ENCODE measurements at places on chromosomes 7 and 10. TPM values are rescaled to one million over a fixed set of nuclear protein-coding genes. Genes with fewer than 3 reads are reported as not detected.

Gene TAS2R41
- not detected for total RNA-seq

Gene PLEKHA1
- total RNA-seq = 5.3 TPM

Gene ADAP1
- 11.1 TPM for total RNA-seq

Gene TUBAL3
- not detected for total RNA-seq

Gene BRI3
- total RNA-seq = 49.4 TPM

Gene DGKB
- total RNA-seq = not detected

Gene SLC18A2
- total RNA-seq = not detected

Gene SOSTDC1
- not detected for total RNA-seq

Gene LIPK
- total RNA-seq = not detected

Gene C1QL3
- total RNA-seq = 0.08 TPM

Gene JCAD
- total RNA-seq = 1.0 TPM

Gene TRIM73
- 9.0 TPM for total RNA-seq

GRCh38 chr7:107167483-107168232 lies 1.1 kb upstream of the HBP1 start:
- no peak for DNase-seq
- peaks cover 24% of the 10 kb centered on the region for H3K4me1 ChIP-seq
- no peaks in the 10 kb centered on the region for H3K36me3 ChIP-seq
- peak overlapping the region; percentile 90 for H3K4me3 ChIP-seq
- H3K27me3 ChIP-seq = peaks cover 7% of the 10 kb centered on the region
- peak overlapping the region; percentile 94 for H3K27ac ChIP-seq

DNA sequence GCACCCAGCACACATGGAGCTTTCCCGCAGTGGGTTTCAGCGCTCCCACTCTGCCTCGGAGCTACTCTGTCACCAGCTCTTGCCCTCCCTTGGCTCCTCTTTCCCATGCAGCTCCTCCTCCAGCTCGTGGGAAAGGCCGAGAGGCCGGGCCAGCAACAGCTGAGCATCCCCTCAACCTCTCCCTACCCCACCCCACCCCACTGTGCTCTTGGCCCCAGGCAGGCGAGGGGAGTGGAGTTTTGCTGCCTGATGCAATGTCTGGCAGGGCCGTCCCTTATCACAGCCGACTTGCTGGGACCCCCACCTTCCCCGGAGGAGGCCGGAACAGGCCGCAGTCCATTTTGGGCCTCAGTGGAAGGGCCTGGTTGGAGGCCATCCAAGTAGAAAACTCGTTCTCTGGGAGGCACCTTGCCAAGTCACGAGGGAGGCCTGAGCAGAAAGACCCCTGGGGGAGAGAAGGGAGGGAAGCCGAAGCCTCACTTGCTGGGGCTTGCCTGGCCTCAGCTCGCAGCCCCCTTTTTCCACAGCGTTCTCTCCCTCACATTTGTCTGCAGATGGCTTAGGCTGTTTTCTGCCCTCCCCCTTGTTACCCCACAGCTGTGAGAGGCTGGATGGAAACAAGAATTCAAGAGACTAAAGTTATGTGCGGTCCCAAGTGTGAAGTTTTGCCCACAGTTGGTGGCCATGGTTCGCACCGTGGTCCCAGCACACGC lies 35.3 kb downstream of the CHST3 start:
- H3K36me3 ChIP-seq = no peaks in the 10 kb centered on the region
- H3K27me3 ChIP-seq = peaks cover 4% of the 10 kb centered on the region
- no peaks in the 10 kb centered on the region for H3K4me1 ChIP-seq
- DNase-seq = no peak
- no peak overlapping the region for H3K4me3 ChIP-seq

- peaks cover 1% of the 10 kb centered on the region for H3K4me1 ChIP-seq
- H3K27me3 ChIP-seq = peaks cover 4% of the 10 kb centered on the region
- H3K27ac ChIP-seq = no peak overlapping the region
These were observed 6.9 kb upstream of the UBE2H start for GRCh38 chr7:129959471-129960203.

- no peaks in the 10 kb centered on the region for H3K4me1 ChIP-seq
- no peaks in the 10 kb centered on the region for H3K27me3 ChIP-seq
These were observed 117.1 kb downstream of the ZMIZ1 start for GRCh38 chr10:79185796-79186374.

- no peak overlapping the region for H3K27ac ChIP-seq
- no peak overlapping the region for H3K4me3 ChIP-seq
- H3K4me1 ChIP-seq = peaks cover 7% of the 10 kb centered on the region
- peaks cover 5% of the 10 kb centered on the region for H3K36me3 ChIP-seq
These were observed 11.8 kb upstream of the OPN4 start for GRCh38 chr10:86642499-86642898.

DNA sequence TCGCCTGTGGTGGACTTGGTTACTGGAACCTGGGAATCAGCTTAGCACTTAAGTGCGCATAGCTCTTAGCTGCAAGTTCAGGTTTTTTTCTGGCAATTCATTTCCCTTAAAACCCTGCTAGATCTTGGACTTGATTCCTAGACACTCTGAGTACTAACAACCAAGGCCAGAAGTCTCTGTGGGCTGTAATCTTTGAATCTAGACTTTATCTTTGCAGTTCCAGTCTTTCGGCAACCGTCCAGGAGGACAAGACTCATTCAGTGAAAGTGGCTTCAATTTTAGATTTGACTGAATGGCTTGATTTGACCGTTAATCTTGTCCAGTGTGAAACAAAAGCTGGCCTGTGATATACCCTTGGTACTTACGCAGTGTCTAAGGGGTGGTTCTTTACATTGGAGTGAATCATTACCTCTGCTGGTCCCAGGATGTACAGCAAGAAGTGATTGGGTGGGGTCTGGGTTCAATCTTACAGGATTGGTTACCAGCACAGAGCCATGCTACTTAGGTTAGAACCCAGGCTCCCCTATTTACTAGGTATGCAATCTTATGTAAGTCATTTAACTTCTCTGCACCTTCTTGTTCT lies 16.4 kb downstream of the PTTG1IP2 start:
- no peak overlapping the region for H3K4me3 ChIP-seq
- no peak overlapping the region for H3K27ac ChIP-seq
- H3K27me3 ChIP-seq = peaks cover 3% of the 10 kb centered on the region
- H3K4me1 ChIP-seq = no peaks in the 10 kb centered on the region
- H3K36me3 ChIP-seq = no peaks in the 10 kb centered on the region

- no peak overlapping the region for H3K27ac ChIP-seq
- H3K4me1 ChIP-seq = no peaks in the 10 kb centered on the region
- H3K4me3 ChIP-seq = no peak overlapping the region
- no peaks in the 10 kb centered on the region for H3K27me3 ChIP-seq
- no peak for DNase-seq
- no peaks in the 10 kb centered on the region for H3K36me3 ChIP-seq
These were observed 53.2 kb upstream of the CUX1 start for GRCh38 chr7:101764221-101764620.

GRCh38 chr10:33178026-33178755 lies 156.3 kb downstream of the NRP1 start:
- no peak overlapping the region for H3K4me3 ChIP-seq
- peaks cover 8% of the 10 kb centered on the region for H3K27me3 ChIP-seq
- no peaks in the 10 kb centered on the region for H3K36me3 ChIP-seq
- DNase-seq = no peak

DNA sequence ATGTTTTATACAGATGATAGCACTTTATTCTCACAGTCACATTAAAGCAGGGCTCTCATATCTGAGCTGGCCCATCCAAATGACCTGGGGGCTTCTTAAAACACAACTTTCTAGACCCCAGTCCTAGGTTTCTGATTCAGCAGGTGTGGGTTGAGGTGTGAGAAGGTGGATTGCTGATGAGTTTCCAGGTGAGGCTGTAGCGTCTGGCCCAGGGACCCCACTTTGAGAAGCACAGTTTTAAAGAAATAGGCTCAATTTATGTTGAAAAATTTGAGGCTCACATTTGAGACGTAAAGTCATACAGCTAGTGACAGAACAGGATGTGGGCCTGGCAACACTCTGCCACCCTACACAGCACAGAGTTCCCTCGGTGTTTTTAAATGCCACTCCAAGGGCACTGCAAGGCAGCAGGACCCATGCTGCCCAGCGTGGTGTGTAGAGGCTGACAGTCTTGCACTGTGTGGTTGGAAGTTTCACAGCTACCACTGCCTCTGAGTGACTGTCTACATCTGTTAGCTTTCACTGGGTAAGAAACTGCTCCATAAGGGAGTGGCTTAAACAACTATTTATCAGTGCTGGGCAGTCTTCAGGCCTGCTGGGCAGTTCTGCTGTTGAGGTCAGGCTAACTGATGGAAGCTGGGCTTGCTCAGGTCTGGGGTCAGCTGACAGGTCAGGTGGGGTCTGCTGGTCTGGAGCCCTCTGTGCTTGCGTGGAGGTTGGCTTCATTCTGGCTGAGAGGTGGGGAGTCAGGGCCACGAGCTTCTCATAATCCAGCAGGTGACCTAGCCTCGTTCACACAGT lies 319.7 kb downstream of the CXCL12 start:
- H3K36me3 ChIP-seq = no peaks in the 10 kb centered on the region
- H3K27ac ChIP-seq = no peak overlapping the region
- H3K4me1 ChIP-seq = no peaks in the 10 kb centered on the region
- H3K27me3 ChIP-seq = no peaks in the 10 kb centered on the region
- no peak overlapping the region for H3K4me3 ChIP-seq

DNA sequence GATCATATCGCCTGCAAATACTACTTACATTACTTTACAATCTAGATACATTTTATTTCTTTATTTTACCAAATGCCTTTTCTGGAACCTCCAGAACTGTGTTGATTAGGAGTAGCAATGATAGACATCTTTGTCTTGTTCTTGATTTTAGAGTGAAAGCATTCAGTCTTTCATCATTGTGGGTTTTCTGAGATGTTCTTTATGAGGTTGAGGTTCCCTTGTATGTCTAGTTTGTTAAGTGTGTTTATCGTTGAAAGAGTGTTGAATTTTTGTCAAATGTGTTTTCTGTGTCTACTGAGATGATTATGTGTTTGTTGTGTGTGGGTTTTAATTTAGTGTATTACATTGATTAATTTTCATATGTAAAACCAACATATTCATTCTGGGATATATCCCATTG lies 17.1 kb downstream of the SEPTIN7 start:
- no peak overlapping the region for H3K27ac ChIP-seq
- no peak overlapping the region for H3K4me3 ChIP-seq
- H3K36me3 ChIP-seq = peaks cover 68% of the 10 kb centered on the region
- H3K27me3 ChIP-seq = no peaks in the 10 kb centered on the region

DNA sequence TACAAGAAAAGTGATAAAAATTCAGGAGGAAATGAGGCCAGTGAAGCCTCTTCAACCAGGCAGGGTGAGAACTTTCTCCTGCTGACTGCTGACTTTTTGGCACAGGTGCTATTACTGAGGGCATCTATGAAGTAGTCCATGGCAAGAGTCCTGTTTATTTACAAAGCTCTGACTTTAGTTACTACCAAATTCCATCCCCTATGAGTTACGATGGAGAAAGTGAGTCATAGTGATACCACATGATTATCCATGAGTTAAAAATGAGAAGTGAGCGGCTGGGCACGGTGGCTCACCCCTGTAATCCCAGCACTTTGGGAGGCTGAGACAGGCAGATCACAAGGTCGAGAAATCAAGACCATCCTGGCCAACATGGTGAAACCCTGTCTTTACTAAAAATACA lies 19.9 kb downstream of the CCDC3 start:
- no peaks in the 10 kb centered on the region for H3K36me3 ChIP-seq
- DNase-seq = no peak
- H3K4me1 ChIP-seq = peaks cover 6% of the 10 kb centered on the region
- no peak overlapping the region for H3K27ac ChIP-seq
- H3K27me3 ChIP-seq = peaks cover 4% of the 10 kb centered on the region
- H3K4me3 ChIP-seq = no peak overlapping the region

DNA sequence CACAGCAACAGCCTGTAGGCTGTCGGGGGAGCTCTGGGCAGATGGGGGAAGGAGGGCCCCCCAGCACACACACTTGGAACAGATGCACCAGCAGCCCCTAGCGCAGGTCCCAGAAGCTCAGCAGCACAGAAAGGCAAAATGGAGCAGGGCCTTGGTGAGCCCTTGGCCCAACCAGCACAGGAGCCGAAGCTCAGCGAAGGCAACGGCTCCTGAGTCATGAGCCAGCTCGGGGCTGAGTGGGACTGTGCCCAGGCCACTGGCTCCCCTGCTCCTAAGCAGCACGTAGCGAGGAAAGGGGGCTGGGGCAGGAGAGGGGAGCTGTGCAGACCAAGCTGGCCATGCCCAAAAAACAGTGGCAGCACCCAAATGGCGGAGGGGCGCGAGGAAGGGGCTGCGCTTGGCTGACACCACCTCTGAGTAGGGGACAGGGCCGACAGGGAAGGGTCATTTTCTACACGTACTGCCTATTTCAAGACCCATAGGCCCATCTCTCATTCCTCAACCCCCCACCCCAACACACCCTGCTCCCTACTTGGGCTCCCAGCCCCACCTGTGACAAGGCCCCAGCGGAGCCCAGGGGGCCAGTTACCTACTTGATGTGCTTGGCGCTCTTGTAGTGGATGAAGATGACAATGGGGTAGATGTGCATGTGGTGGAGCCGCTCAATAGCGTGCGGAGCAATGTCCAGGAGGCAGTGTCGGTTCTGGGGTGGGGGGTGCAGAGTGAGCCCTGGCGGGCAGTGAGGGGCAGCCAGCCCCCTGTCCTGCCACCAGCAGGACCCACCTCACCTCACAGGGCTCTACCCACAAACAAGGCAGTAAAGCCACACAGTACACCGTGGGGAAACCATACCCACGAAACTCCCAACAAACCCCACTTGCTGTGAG lies 132.1 kb downstream of the DLG5 start:
- peaks cover 5% of the 10 kb centered on the region for H3K27me3 ChIP-seq
- no peak overlapping the region for H3K4me3 ChIP-seq
- H3K36me3 ChIP-seq = no peaks in the 10 kb centered on the region
- DNase-seq = no peak
- H3K27ac ChIP-seq = no peak overlapping the region
- peaks cover 7% of the 10 kb centered on the region for H3K4me1 ChIP-seq

- H3K4me3 ChIP-seq = no peak overlapping the region
- H3K4me1 ChIP-seq = peaks cover 18% of the 10 kb centered on the region
- DNase-seq = peak; percentile 4
- no peak overlapping the region for H3K27ac ChIP-seq
- peaks cover 29% of the 10 kb centered on the region for H3K27me3 ChIP-seq
- no peaks in the 10 kb centered on the region for H3K36me3 ChIP-seq
These were observed 95.2 kb downstream of the VIPR2 start for GRCh38 chr7:159049266-159050025.

- no peak for DNase-seq
- no peaks in the 10 kb centered on the region for H3K27me3 ChIP-seq
- H3K27ac ChIP-seq = no peak overlapping the region
- H3K4me3 ChIP-seq = no peak overlapping the region
These were observed 183.7 kb downstream of the ELMO1 start for GRCh38 chr7:37265006-37265405.

- H3K4me1 ChIP-seq = peaks cover 65% of the 10 kb centered on the region
- H3K27ac ChIP-seq = peak overlapping the region; percentile 84
- no peaks in the 10 kb centered on the region for H3K27me3 ChIP-seq
- DNase-seq = no peak
- no peak overlapping the region for H3K4me3 ChIP-seq
These were observed 12.7 kb downstream of the FAS start for GRCh38 chr10:89003344-89003743.

- peaks cover 2% of the 10 kb centered on the region for H3K27me3 ChIP-seq
- H3K4me1 ChIP-seq = peaks cover 8% of the 10 kb centered on the region
- no peaks in the 10 kb centered on the region for H3K36me3 ChIP-seq
These were observed 98.4 kb upstream of the FAM3C start for GRCh38 chr7:121494516-121494915.

DNA sequence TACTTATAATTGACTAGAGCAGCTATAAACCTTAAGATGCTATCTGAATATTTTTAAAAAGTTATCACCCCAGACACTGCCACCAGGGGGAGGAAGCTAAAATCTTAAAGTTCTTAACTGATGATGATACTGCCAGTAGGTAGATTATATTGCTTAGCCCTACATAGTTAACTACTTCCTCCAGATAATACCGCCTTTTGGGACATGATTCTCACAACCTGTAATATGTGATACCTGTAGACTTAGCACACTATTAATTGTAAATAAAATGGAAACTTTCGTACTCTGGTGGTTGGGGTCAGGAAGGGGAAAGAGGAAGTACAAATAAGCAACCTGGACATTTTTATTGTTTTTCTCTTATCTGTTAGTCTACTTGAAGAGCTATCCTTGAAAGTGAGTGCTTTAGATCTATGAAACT lies 268.9 kb downstream of the ADK start:
- no peak overlapping the region for H3K27ac ChIP-seq
- no peaks in the 10 kb centered on the region for H3K27me3 ChIP-seq
- peak; percentile 21 for DNase-seq
- no peak overlapping the region for H3K4me3 ChIP-seq
- H3K4me1 ChIP-seq = peaks cover 10% of the 10 kb centered on the region
